ENCODE measurements at places on chromosomes 5 and 9.

DNA sequence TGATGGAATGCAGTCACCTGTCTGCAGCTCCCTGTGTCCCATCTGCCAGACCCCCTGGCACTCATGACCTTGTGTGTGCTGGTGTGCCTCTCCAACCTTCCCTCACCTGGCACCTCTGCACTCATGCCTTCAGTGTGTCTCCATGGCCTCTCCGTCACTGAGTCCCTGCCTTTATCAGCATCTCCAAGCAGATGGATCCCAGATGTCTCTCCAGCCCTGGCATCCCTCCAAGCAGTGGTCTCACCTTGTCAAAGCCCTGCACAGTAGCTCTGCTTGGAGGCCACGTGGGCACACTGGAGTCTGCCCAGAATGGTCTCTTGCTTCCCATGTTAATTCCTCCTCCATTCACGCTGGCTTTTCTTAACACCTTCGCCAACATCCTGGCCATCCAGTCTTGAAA is 84.8 kb downstream of the DAP start:
- H3K4me1 ChIP-seq: no peaks in the 10 kb centered on the region
- no peak overlapping the region for H3K27ac ChIP-seq
- H3K36me3 ChIP-seq: peaks cover 30% of the 10 kb centered on the region
- no peak for DNase-seq

GRCh38 chr5:102740515-102740914 is 14.6 kb upstream of the PAM start:
- no peaks in the 10 kb centered on the region for H3K36me3 ChIP-seq
- no peak overlapping the region for H3K4me3 ChIP-seq
- H3K27me3 ChIP-seq: no peaks in the 10 kb centered on the region
- no peaks in the 10 kb centered on the region for H3K4me1 ChIP-seq

GRCh38 chr5:1161108-1161832 is 40.1 kb upstream of the SLC6A19 start:
- DNase-seq: no peak
- H3K27ac ChIP-seq: no peak overlapping the region
- peaks cover 80% of the 10 kb centered on the region for H3K27me3 ChIP-seq
- no peaks in the 10 kb centered on the region for H3K4me1 ChIP-seq

GRCh38 chr9:3873818-3874217 is 348.0 kb upstream of the RFX3 start:
- no peak for DNase-seq
- H3K27me3 ChIP-seq: no peaks in the 10 kb centered on the region
- no peaks in the 10 kb centered on the region for H3K4me1 ChIP-seq
- H3K4me3 ChIP-seq: no peak overlapping the region

DNA sequence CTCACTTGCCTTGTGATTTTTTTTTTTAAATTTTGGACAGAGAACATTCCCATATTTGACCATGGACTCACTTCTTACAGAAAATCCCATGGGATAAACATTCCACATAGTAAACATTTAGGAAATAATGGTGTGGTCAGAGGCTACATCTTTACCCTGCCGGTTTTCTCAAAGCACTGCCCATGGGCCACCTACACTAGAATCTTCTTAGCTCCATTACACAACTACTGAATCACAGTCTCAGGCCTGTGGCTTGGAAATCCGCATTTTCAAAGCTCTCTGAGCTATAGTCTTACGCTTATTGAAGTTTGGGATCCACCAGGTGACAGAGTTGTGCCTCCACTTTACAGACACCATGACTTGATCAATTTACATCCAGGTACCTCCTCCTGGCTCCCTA is 39.4 kb downstream of the ALG2 start:
- no peak overlapping the region for H3K27ac ChIP-seq
- H3K36me3 ChIP-seq: no peaks in the 10 kb centered on the region
- peaks cover 44% of the 10 kb centered on the region for H3K4me1 ChIP-seq
- H3K4me3 ChIP-seq: no peak overlapping the region
- no peak for DNase-seq
- H3K27me3 ChIP-seq: peaks cover 8% of the 10 kb centered on the region

DNA sequence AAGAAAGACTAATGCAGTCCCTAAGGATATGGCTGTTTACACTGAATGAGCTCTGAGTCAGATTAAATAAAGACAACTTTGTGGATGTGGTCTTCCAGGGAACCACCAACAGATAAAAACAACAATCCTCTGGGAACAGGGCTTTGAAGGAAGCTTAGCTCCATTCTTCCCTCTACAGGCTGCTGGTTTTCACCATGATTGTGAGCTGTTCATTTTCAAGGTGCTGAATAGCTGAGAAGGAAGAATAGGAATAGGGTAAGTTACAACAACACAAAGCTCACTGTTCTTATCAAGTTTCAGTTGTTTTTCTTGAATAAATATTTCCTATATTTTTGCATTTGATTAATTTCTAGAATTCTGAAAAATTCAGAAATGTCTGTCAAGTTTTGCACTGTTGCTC is 25.9 kb upstream of the PTAR1 start:
- no peak overlapping the region for H3K4me3 ChIP-seq
- DNase-seq: no peak
- H3K27me3 ChIP-seq: peaks cover 12% of the 10 kb centered on the region
- H3K4me1 ChIP-seq: peaks cover 5% of the 10 kb centered on the region

DNA sequence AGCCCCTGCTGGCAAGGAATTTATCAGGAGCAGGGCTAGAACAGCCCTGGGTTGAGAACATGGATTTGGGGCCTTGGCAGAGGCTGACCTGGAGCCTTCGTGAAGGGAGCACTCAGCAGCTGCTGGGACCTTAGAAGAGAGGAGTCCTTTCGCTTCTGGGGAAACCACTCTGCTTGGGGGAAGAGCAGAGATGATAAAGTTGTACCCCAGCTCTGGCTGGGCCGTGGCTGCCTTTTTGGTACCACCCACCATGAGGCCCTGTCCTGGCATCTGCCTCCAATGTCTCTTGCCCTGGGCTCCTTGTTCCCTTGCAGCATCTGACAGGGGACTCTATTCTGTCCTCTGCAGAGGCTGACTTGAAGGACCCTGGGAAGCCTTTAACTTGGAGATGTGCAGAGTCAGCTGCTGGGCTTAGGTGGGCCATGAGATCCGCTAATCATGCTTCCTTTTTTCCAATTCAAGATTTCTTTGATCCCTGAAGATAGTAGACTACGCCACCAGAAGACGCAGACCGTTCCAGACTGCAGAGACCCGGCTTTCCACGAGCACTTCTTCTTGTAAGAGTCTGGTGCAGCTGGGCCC is 20.2 kb downstream of the RGS3 start:
- H3K36me3 ChIP-seq: no peaks in the 10 kb centered on the region
- peaks cover 17% of the 10 kb centered on the region for H3K27me3 ChIP-seq
- H3K4me1 ChIP-seq: peaks cover 12% of the 10 kb centered on the region

- H3K27ac ChIP-seq: no peak overlapping the region
- no peak for DNase-seq
- no peaks in the 10 kb centered on the region for H3K4me1 ChIP-seq
- H3K36me3 ChIP-seq: peaks cover 11% of the 10 kb centered on the region
- no peak overlapping the region for H3K4me3 ChIP-seq
Observed at GRCh38 chr9:130633336-130634190, 30.8 kb upstream of the PRDM12 start.

- no peak for DNase-seq
- no peak overlapping the region for H3K27ac ChIP-seq
- no peak overlapping the region for H3K4me3 ChIP-seq
- H3K27me3 ChIP-seq: no peaks in the 10 kb centered on the region
Observed at GRCh38 chr5:121325930-121326329, 525.8 kb upstream of the FTMT start.

GRCh38 chr5:100623719-100624118 is 88.5 kb downstream of the FAM174A start:
- H3K27ac ChIP-seq: no peak overlapping the region
- no peaks in the 10 kb centered on the region for H3K4me1 ChIP-seq
- DNase-seq: no peak
- no peaks in the 10 kb centered on the region for H3K27me3 ChIP-seq
- H3K36me3 ChIP-seq: no peaks in the 10 kb centered on the region
- no peak overlapping the region for H3K4me3 ChIP-seq

DNA sequence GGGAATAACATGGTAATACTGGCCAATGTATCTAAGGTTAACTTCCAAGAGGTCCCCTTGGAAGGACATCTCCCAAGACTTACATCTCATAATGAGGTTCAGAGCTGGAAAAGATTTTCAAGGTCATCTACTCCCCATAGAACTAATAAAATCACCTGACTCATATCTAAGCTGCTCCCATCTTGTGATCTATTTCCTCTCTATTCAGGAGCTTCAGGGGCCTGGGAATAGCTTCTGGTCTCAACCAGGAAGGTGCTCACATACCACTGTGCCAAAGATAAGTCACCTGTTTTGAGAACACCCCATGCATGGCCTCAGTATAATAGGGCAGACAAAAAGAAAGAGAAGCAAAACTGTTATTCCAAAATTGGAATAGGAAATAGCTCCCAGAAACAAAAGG is 74.2 kb downstream of the OXCT1 start:
- no peak for DNase-seq
- no peaks in the 10 kb centered on the region for H3K4me1 ChIP-seq
- H3K27me3 ChIP-seq: no peaks in the 10 kb centered on the region
- H3K4me3 ChIP-seq: no peak overlapping the region
- H3K27ac ChIP-seq: no peak overlapping the region
- peaks cover 50% of the 10 kb centered on the region for H3K36me3 ChIP-seq

DNA sequence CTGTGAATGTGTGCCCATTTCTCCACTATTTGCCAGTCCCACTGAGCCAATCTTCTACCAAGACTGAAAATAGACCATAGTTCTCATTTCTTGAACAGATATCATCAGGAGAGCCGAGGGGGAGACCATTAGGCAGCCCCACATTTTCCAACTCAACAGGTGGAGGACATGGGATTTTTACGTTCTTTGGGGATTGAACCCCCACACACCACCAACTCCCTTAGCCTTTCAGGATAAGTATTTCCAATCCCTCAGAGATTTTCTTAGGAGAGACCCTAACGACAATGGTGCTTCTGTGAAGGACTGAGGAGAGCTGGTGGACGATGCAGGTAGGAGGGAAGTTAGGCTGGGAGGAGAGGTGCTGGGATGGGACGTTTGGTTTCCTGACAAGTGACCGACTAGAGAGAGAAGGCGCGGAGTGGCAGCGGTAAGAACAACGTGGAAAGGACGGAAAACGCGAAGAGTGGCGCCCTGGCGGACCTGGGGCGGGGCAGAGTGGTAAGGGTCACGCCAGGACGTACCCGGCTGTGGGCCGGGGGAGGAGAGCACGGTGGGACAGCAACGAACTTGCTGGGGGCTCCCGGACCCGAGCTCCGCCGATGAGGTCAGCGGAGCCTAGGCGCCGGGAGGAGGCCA is 681 bp upstream of the CHSY3 start:
- DNase-seq: no peak
- H3K27me3 ChIP-seq: peaks cover 50% of the 10 kb centered on the region
- H3K36me3 ChIP-seq: no peaks in the 10 kb centered on the region
- peaks cover 14% of the 10 kb centered on the region for H3K4me1 ChIP-seq
- no peak overlapping the region for H3K27ac ChIP-seq

- no peaks in the 10 kb centered on the region for H3K4me1 ChIP-seq
- H3K27me3 ChIP-seq: no peaks in the 10 kb centered on the region
- H3K36me3 ChIP-seq: no peaks in the 10 kb centered on the region
- no peak for DNase-seq
Observed at GRCh38 chr9:14383294-14383693, 69.4 kb upstream of the NFIB start.

- peaks cover 3% of the 10 kb centered on the region for H3K27me3 ChIP-seq
- no peak overlapping the region for H3K4me3 ChIP-seq
- no peak for DNase-seq
Observed at GRCh38 chr9:76657265-76657664, 107.0 kb upstream of the PCA3 start.

DNA sequence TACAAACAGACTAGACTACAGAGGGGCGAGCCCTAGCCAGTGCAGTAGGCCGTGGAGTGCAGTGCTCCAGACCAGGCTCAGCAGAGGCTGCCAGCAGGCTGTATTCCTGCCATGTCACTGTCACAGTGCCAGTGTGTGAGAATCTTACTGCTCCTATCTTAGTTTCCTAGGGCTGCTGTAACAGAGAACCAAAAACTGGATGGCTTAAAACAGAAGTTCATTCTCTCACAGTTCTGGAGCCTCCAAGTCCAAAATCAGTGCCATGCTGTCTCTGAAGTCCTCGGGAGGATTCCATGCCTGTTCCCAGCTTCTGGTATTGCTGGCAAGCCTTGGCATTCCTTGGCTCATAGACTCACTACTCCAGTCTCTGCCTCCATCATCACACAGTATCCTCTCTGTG is 75.0 kb upstream of the SAP30L start:
- no peak overlapping the region for H3K27ac ChIP-seq
- no peaks in the 10 kb centered on the region for H3K27me3 ChIP-seq
- DNase-seq: no peak
- no peaks in the 10 kb centered on the region for H3K4me1 ChIP-seq

- no peaks in the 10 kb centered on the region for H3K27me3 ChIP-seq
- H3K36me3 ChIP-seq: no peaks in the 10 kb centered on the region
Observed at GRCh38 chr5:93378073-93378472, 202.9 kb downstream of the NR2F1-AS1 start.

GRCh38 chr9:1048811-1049210 is 1.3 kb upstream of the DMRT2 start:
- peaks cover 100% of the 10 kb centered on the region for H3K27me3 ChIP-seq
- peaks cover 27% of the 10 kb centered on the region for H3K36me3 ChIP-seq
- peaks cover 59% of the 10 kb centered on the region for H3K4me1 ChIP-seq
- no peak for DNase-seq
- H3K27ac ChIP-seq: peak overlapping the region; percentile 80
- H3K4me3 ChIP-seq: peak overlapping the region; percentile 75

- no peaks in the 10 kb centered on the region for H3K4me1 ChIP-seq
- H3K4me3 ChIP-seq: no peak overlapping the region
- no peak for DNase-seq
- H3K27ac ChIP-seq: no peak overlapping the region
- no peaks in the 10 kb centered on the region for H3K36me3 ChIP-seq
Observed at GRCh38 chr5:130116972-130117371, 212.7 kb downstream of the CHSY3 start.

DNA sequence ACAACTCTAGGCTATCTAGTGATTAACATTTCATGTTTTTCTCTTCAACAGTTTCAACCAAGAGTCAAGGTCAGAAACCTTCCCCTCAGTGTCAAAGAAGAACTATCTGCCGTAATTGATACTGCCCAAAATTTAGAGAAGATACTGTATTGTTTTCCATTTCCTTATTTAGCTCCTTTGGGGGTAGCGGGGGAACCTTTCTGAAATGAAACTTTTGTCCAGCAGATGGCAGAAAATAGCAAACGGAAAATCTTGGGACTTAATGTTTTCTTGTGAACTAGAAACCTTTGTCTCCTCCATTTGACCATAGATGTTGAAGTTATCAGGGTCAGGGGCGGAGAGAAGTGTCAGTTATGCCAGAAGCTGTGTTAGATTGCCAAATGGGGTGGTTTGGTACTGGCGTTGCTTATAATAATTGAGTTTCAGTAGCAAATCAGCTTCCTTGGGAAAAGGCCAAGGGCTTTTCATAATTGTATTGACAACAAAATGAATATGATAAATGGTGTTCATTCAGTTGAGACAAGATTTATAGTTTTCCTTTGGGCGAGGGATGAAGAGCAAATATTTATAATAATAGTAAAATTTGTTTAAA is 101.7 kb upstream of the TLX3 start:
- no peak overlapping the region for H3K4me3 ChIP-seq
- no peak for DNase-seq
- H3K36me3 ChIP-seq: no peaks in the 10 kb centered on the region
- H3K27ac ChIP-seq: no peak overlapping the region
- H3K27me3 ChIP-seq: peaks cover 4% of the 10 kb centered on the region

- no peaks in the 10 kb centered on the region for H3K27me3 ChIP-seq
- H3K4me1 ChIP-seq: no peaks in the 10 kb centered on the region
- H3K27ac ChIP-seq: no peak overlapping the region
- no peak for DNase-seq
- H3K4me3 ChIP-seq: no peak overlapping the region
Observed at GRCh38 chr5:40547994-40548575, 131.6 kb upstream of the PTGER4 start.

Measured in activated naive CD4-positive, alpha-beta T cell treated with anti-CD3 and anti-CD28 coated beads, Interleukin-2, amount 10 ng/mL, durations not matched to agents 7 days and 5 days (primary cell).